BE2C (cell line): ENCODE measurements at places on chromosomes 3 and 15.

- DNase-seq, result no peak
Measured at GRCh38 chr3:151120409-151120808, 34.9 kb downstream of the MED12L start.

GRCh38 chr15:81309647-81310450, 14.1 kb downstream of the STARD5 start:
- DNase-seq, result no peak

- no peak for DNase-seq
Measured at GRCh38 chr3:11690863-11691766, 47.4 kb upstream of the VGLL4 start.

DNA sequence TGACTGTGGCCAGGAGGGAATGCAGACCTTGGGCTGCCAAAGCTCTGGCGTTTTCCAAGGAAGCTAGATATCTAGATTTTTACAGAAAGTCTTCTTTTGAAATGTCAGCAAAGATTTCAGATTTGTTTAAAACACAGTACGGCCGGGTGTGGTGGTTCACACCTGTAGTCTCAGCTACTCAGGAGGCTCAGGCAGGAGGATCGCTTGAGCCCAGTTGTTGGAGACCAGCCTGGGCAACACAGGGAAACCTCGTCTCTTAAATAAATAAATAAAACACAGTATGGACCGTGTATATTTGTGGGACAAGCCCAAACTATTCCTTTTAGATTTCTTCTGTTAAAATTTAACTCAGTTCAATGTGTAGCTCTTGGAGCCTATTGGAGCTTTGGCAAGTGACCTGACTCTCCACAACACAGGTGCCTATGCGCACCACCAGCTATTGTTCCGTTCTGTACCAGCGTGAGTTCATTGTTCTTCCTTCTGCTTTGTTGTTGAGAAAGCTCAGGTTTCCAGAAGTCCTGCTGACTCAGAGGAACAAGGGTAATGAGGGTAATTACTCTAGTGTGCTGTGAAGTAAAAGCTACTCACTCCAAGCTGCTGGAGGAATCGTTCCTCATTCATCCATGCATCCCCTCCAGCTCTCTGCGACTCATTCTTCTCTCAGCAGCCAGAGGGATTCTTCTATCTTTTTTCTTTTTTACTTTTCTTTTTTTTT, 73.1 kb upstream of the SLC6A6 start:
- DNase-seq, result no peak

DNA sequence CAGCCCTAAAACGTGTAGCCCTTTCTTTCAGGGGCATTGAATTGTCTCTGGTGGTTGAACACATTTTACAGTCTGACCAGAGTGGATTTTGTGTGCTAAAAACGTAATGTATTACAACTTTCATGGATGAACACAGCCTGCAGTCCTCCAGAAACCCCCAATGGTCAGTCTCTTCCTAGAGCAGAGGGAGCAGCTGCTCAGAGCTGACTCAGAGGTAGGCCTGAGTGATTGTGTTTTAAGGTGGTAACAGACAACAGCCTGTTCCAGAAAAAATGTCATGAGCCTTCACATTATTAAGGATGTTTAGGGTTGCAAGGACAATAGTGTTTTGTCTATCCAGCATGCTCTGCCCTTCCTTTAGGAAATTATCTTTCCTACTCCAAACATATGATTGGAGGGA, 34.5 kb upstream of the CTNNB1 start:
- no peak for DNase-seq

DNA sequence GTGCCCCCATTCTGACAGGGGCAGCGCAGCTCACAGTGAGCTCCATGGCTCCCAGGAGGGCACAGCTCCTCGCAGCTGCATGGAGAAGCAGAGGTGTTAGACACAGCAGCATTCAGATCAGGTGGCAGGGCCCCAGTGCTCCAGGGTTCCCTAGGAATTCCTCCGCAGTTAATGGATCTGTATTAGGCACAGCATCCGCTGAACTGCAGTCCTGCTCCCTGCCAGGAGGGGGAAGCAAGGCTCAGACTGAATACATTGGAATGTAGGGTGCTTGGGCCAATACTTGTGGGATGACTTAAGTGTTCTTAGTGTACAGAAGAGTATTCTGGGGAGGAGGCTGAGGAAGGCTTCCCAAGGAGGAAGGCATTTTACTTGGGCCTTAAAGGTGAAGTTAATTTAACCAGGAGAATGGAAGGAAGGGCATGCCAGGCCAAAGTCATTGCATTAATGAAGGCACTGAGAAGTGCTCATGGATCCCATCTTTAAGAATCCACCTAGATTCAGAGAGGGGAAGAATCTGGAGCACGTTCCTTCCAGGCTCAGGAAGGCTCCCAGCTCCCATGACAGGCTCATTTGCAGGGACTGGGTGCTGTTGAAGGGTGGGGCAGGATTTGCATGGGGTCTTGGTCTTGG, 111.6 kb downstream of the RAB11A start:
- peak; percentile 62 for DNase-seq

GRCh38 chr15:68795298-68795848, 25.3 kb downstream of the ANP32A start:
- DNase-seq, result no peak

GRCh38 chr3:137047240-137047639, 89.5 kb downstream of the IL20RB start:
- no peak for DNase-seq

GRCh38 chr15:66765478-66766281, 63.6 kb downstream of the SMAD6 start:
- DNase-seq, result peak; percentile 59

DNA sequence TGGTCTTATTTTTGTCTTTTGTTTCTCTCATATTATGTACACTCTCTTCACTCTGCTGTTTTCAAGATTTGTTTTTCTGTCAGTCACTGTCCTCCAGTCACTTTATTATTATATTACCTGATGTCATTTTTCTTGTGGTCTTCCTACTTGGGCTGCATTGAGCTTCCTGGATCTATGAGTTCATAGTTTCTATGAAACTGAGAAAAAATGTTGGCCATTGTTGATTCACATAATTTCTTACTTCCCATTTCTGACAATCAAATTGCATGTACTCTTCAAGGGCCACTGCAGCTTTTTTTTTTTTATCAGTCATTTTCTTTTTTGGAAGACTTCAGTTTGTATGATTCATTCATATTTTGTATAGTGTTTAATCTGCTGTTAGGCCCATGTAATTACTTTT, 1180.6 kb upstream of the GBE1 start:
- DNase-seq, result no peak

GRCh38 chr3:112085735-112086075, 484 bp upstream of the C3orf52 start:
- DNase-seq, result no peak

DNA sequence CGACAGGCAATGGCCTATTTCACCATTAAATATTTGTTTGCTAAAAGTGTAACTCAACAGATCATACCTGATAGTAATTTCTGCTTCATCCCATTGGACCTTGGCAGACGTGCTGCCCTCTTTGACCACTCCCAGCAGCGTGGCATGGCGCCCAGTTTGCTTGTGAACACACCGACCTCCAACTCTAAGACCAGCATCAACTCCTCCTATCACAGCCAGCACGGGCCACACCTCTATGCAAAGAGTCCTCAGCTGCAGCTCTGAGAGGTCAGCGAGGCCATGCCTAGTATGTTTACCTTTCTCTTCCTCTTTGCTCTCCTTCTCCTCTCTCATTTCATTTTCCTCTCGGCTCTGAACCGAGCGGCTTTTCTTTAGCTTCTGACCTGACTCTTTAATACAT, 80.6 kb downstream of the FBXL22 start:
- no peak for DNase-seq

- peak; percentile 12 for DNase-seq
Measured at GRCh38 chr15:73052653-73053397, 562 bp downstream of the NEO1 start.

DNA sequence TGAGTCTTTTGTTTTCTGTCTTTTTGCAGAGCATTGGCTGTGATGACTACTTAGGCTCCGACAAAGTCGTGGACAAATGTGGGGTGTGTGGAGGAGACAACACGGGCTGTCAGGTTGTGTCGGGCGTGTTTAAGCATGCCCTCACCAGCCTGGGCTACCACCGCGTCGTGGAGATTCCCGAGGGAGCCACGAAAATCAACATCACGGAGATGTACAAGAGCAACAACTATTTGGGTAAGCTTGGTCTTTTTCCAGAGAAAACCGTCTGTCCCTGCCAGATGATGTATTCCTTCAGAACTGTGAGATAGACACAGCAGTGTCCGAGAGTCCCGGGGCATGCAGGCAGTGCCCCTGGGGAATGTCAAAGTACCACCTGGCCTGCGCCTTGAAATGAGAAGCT, 149.9 kb upstream of the NR2E3 start:
- no peak for DNase-seq

GRCh38 chr3:133574260-133574881, 885 bp downstream of the CDV3 start:
- DNase-seq, result peak; percentile 78

- no peak for DNase-seq
Measured at GRCh38 chr15:33242669-33243191, 48.2 kb upstream of the FMN1 start.

DNA sequence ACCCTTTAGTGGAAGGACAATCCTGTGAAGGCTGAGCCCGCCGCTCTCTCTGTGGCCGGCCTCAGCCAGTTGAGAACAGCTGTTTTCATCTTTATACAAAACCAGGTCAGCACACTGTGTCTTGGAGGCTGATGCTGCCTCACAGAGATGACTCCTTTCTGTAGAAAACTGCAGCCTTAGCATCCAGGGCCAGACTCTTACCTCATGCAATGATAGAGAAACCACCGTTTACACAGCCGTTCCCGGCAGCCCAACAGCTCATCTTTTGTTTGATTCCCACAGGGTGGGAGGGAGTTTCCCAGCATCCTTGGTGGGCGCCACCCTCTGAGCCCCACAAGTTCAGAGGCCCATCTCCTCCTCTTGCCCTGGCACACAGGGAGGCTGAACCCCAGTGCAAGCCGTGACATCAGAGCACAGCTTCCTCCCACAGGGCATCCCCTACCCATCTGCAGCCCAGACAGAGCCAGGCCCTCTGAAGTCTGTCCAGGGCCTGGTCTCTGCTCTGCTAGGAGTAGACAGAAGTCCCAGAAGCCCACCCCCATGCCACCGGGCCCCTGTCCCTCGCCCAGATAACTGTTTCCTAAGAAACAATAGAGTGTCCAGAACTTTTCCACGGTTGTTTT, 105.0 kb downstream of the LRRK1 start:
- no peak for DNase-seq

- DNase-seq, result no peak
Measured at GRCh38 chr3:64888840-64889392, 201.1 kb upstream of the ADAMTS9 start.

GRCh38 chr3:167350245-167350862, 29.7 kb downstream of the ZBBX start:
- DNase-seq, result no peak

DNA sequence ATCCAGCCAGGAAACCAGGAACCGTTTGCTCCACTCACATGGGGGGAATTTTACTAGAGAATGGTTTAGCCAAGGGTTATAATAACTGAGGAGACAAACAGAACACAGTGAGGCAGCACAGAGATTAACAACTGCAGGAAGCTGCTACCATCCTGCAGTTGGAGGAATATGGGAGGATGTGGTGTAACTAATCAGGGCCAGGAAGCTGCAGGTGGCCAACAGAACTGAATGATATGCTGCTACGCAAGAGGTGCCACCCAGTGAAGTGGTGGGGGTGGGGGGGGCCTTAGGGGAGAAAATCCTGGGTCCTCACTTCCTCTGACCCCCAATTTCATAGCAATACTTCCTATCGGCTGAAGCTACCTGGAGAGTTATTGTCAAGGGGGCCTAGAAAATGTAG, 306.4 kb upstream of the STT3B start:
- DNase-seq, result no peak

DNA sequence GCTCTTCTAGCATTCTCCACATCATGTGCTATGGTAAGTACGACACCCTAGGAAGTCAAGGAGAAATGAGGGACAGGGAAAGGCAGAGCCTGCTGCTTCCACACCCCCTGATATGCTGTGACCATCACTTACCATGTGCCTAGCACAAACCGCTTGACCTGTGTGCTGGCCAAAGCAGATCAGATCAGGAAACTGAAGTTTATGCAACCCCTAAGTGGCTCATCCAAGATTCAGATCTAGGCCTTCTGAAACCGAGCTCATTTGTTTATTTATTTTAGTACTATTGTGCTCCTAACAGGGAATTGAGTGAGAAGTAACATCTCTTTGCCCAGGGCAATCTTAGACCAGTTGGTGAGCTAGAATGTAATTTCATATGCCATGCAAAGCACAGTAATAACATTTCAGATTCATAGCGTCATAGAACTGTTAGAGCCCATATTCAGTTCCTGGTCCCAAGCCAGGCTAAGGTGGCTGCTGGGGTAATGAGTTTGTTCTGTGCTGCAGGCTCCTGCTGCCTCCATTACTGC, at the start of gene RTP2:
Gene RTP2 (minus strand): TSS at position 51 of the 527 bp plus-strand sequence. CDS start 429 bp downstream, outside the sequence.
- DNase-seq, result no peak

DNA sequence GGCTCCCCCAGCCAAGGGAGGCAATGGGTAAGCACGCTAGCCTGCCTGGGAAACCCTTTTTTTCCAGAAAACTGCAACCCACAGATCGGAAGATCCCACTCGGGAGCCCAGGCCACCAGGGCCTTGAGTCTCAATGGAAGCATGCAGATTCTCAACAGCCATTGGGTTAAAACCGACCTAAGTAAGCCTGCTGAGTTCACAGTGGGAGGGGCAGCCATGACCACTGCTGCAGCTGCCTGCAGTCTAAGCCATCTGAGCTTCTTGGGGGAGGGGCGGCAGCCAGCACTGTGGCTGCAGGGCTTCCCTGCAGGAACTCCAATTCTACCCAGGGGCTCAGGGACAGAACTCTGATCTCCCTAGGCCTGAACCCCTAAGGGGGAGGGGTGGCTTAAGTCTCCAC, 82.0 kb downstream of the DPPA2 start:
- no peak for DNase-seq

DNA sequence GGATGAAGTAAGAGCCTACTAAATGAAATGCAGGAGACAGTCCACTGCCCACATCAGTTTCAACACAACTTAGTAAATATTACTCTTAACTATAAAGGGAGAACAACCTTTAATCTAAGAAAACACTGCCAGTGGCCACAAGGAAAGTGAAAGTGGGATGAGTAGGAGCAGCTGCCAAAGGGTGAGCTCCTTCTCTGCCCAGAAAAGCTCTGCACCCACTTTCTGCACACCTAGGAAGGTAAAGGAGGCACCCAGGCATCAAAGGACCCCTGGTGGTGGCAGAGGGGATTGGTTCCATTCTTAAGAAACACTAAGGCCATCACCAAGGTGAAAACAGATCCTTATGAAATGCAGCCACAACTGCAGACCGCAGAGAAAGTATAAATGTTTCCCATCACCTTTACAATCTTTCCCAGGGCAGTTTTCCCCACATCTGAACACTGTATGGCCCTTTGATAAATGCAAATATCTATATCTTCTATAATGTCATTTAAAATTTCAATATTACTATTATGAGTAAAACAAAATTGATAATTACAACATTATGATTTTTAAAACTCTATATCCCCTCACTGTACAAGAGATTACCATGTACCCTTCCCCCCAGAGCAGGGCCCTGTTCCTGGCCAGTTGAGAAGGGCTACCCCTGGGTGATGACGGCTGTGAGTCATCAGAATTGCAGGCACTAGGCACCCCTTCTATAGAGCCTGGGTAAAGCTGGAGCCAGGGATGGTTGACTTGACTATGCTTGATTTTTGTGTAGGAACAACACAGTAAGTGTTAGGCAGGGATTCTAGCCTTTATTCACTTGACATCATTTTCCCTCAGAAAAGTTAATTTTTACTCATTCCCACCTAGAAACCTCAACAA, 92.0 kb downstream of the SNRK start:
- DNase-seq, result peak; percentile 19

GRCh38 chr3:191376516-191377141, 46.3 kb upstream of the UTS2B start:
- no peak for DNase-seq
